ENCODE measurements at places on chromosomes 5 and 9.
A peak's percentile ranks its signal among the peaks of the same experiment; 100 is the strongest.

- DNase-seq: no peak
Observed at GRCh38 chr5:14495301-14495700, 86.3 kb upstream of the OTULINL start.

- DNase-seq: no peak
Observed at GRCh38 chr5:139708434-139708861, 60.3 kb downstream of the CXXC5 start.

- DNase-seq: no peak
Observed at GRCh38 chr9:72315510-72316311, 49.3 kb downstream of the ZFAND5 start.

DNA sequence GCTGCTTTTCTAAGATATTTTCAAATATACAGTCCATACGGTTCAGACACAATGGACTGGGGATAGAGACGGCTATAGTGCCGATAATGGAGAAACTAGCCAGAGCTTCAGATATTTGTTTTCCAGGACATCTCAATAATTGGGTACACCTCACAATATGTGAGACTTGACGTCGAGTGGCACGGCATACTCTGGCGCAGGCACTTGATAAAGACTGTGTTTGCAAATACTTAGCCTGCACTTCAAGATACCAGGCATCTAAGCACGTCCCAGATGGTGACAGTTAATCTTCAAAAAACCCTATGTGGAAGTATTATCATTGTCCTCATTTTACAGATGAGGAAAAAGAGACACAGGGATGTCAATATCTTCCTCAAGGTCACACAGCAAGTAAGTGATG is 48.5 kb downstream of the SEMA5A start:
- no peak for DNase-seq

- no peak for DNase-seq
Observed at GRCh38 chr9:19665146-19665863, 123.5 kb downstream of the SLC24A2 start.

- no peak for DNase-seq
Observed at GRCh38 chr5:51811883-51812471, 428.7 kb downstream of the ISL1 start.

DNA sequence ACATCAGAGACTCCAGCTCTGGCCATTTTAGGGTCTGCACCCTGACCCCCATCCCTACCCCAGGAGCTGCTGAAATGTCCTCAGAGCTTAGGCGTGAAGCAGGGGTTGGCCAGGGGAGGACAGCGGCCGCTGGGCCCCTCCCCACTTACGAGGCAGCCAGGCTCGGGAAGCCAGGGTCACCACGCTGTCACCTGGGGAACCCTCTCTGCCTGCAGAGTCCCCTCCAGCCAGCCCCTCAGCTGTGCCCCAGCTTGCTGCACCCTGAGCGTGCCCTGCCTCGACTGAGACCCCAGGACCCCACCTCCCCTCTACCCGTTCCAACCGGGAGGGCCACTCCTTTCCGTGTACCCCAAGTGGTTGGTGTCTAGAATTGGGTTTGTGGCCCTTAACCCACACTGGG is 2.7 kb downstream of the LCN10 start:
- DNase-seq: no peak

GRCh38 chr5:2000591-2000990 is 117.9 kb upstream of the IRX4 start:
- no peak for DNase-seq

DNA sequence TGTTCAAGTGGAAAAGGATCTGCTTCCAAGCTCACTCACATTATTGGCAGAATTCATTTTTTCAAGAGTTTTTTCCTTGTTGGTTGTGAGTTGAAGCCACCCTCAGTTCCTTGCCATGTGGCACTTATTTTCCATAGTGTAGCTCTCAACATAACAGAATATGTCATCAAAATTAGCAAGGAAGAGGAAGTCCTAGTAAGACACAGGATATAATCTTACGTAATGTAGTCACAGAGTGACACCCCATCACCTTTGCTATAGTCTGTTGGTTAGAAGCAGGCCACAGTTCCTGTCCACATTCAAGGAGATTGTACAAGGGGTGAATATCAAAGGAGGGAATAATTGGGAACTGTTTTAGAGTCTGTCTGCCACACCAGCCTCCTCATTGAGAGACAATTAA is 15.7 kb downstream of the IRGM start:
- DNase-seq: no peak

GRCh38 chr5:159189310-159189709 is 20.0 kb downstream of the RNF145 start:
- no peak for DNase-seq

DNA sequence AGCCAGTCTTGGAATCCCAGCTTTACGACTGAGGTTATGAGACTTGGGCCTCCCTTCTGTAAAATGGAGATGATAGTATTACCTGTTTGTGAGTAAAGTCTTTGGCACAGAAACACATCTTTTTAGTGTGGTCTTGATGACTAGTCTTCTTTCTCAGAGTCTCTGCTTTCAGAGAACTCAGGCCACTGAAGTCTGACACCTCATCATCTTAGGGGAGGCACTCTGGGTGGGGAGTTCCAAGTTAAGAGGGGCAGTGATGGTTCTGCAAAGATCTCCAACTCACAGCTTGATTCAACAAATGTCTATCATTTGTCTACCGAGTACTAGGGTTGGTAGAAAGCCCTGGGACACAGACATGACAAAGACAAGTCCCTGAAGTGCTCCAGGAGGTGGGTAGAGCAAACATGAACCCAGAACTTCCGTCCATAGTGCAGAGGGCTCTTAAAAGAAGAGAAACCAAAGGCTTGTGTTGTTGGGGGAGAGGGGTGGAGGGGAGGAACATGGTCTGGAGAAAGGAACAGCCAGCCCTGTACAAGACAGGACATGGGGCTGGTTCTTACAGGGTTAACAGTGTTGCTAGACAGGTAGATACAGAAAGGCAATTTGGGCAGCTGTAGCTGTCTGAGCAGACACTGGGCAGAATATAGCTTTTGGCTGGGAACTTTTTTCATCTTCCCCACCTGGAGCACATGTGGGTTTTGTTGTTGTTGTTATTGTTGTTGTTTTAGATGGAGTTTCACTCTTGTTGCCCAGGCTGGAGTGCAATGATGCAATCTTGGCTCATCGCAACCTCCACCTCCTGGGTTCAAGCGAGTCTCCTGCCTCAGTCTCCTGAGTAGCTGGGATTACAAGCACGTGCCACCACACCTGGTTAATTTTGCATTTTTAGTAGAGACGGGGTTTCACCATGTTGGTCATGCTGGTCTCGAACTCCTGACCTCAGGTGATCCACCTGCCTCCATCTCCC is 2.6 kb upstream of the CD14 start:
- DNase-seq: no peak

DNA sequence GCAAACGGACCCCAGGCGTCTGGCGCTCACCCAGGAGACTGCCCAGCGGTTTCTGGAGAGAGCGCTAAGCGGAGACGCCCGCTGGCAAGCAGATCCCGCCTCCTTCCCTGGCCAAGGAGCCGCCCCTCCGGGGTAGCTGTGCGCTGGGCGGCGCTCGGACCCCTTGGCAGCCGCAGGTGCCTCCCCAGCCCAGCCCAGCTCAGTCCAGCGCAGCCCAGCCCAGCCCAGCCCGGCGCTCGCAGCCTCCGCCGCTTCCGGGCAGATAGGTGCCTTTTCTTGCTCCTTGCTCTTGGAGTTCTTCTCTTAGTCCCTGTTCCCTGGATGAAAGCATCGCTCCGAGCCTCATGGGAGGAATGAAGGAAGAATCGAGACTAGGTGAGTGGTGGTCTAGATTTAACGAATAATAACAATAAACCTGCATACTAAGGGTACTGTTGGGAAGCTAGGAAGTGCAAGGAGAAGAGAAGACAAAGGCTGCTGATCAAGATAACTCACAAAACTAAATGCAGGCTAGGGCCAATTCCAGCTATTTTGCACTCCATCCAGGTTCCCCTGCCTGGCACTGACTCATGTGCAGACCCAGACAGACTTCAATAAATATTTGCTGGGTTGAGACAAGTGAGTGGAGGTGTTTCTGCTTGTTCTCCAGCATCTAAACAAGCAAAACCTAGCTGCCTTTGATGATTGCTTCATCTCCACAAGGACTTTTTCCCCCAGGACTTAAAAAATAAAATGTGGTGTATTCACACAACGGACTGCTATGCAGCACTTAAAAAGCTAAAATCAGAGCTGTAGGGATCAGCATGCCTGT is at the start of gene STK32A:
STK32A (plus strand) TSS at position 202 of the 811 bp plus-strand sequence. CDS start 4,609 bp downstream, outside the sequence.
- DNase-seq: no peak

DNA sequence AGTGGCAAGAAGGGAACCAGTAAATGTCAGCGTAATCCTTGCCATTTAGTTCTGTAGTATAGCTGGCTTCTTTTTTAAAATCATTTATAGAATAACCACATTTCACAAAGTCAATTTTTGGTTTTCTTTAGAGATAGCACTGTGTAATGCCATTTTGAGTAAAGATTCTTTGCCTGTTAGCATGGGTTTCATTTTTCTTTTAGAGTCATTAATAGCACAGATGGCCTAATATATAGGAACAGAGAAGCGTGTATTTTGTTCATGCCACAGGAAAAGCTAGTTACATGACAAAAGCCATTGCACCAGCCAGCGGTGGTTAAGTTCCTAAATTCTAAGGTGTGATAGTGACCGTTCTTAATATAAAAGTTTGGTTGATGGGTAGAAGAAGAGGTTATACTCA is 1363.9 kb downstream of the MAT2B start:
- DNase-seq: no peak

DNA sequence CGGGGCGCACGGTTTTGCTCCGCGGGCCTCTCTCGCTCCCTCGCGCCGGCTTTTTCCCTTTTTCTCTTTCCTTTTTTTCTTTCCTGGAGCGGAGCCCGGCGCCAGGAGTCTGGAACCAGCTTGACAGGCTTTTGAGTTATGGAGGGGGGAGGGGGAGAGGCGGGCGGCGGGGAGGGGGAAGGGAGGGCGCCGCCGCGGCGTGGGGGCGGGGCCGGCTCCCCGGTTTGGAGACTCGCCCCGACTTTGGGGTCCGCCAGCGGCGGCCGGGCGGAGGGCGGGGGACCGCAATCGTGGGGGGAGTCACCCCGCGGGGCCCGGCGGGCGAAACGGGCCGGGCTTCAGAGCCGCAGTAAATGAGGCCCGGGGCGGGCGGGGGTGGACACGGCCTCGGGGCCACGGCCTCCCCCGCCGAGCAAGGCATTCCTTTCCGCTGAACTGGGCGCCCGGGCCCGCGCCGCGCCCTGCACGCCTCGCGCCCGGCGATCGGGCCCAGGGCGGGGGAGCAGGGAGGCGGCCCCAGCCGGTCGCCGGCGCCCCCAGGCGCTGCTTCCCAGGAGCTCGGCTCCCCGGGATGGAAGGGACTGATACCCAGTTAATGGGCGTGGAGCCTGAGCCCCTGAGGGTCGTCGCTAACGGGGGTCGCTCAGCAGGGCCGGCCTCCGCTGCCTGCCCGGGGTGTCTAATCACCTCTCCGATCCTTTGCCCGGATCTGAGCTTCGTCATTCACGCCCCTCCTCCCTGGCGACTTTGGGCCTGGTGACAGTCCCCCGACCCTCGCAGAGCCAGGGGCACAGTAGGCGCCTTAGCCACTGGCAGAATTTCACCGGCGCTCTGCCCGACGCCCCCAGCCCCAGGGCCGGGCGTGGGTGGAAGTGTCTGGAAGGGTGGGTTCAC is 138.1 kb downstream of the C9orf50 start:
- no peak for DNase-seq

DNA sequence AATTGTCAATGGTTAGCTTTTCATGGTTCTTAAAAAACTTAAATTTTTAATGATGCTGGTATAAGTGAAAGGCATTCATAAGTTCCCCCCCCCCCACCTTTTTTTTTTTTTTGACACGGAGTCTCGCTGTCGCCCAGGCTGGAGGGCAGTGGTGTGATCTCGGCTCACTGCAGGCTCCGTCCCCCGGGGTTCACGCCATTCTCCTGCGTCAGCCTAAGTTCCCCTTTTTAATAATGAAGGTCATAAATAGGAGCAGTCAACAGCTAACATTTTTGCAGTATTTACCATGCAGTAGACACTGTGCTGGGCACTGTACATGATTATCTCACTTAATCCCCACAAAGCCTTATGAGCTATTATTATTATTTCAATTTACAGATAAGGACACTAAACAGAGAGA is 556.3 kb downstream of the PDE4D start:
- no peak for DNase-seq

DNA sequence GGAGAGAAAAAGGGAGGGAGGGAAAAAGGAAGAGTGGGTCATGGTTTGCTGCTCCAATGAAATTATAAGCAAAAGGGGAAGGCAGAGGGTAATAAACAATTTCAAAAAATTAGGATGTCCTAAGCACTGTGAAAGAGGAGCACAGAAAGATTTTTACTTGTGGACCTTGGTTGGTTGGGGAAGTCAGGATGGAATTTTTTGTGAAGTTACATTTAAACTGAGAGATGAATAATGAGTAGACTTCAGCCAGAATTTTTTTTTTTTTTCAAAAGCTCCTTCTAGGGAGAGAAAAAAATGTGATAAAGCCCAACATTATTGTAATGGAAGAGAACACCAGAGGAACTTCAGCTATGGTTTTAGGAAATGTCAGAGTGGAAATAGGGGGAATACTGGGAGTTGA is 515.9 kb upstream of the PAPPA start:
- no peak for DNase-seq

DNA sequence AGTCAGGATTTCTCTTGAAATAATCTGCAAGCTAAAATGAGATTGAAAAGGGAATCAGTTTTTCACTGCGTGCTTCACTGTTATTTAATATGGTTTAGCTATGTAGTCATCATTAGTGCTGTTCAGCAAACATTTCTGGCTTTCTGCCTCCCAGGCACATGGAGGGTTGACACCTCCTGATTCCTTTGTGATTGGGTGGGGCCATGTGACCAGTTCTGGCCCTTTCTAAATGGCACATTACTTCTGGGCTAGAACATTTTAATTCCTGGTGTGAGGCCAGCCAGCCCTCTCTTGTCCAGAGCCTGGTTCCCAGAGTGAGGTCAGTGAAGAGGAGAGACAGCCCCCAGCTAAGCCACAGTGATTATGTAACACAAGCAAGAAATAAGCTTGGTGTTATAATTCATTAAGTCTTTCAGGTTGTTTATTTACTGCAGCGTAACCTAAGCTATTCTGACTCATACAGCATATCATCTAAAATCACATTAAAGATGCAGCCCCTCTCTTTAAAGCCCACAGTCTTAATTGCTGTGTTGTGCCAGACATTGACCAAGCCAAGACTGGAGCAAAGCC is 17.4 kb upstream of the ARSI start:
- no peak for DNase-seq

- no peak for DNase-seq
Observed at GRCh38 chr5:176732306-176732705, 78.1 kb upstream of the UNC5A start.

GRCh38 chr9:12819436-12820185 is 44.8 kb downstream of the LURAP1L start:
- DNase-seq: peak; percentile 17

DNA sequence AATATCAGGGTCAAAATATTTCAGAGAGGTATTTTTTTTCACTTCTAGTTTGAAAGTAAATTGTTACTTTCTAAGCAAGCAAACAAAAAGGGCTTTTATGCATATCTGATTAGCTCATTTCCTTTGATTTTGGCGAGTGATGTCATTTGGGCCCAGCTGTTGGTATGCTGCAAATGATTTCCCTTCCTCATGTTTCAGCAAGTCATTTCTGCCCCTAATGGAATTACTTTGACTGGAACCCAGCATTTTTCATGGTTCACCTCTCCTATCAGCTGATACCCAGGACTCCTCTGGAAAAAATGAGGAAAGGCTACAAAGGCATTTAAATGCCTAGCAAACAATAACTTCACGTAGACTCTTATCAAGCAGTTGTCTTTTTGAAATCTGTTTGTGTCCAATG is 500.6 kb downstream of the EBF1 start:
- no peak for DNase-seq

- no peak for DNase-seq
Observed at GRCh38 chr9:129143031-129143927, 32.1 kb downstream of the PTPA start.

Data from Jurkat, Clone E6-1 (cell line).